ENCODE measurements at places on chromosomes 16 and 17.

GRCh38 chr16:56357765-56358322, 67.5 kb downstream of the AMFR start:
- no peak for DNase-seq

DNA sequence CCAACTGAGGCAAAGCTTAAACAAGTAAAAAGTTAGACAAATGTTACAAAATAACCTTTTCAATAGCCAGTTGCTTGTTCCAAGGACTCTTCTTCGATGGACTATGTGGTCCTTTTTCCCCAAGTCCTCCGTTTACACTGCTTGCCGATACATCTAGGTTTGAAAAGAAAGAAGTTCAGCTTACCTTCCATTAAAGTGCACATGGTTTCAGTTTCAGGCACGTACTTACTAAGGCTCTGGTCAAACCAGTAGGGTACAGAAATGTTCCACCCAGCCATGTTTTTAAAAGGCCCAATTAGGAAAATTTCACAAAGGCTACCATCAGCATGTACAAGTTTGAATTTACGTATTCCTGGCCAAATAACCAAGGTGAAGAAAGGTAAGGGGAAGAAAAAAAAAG, 2.1 kb downstream of the SRSF2 start:
- DNase-seq: no peak

DNA sequence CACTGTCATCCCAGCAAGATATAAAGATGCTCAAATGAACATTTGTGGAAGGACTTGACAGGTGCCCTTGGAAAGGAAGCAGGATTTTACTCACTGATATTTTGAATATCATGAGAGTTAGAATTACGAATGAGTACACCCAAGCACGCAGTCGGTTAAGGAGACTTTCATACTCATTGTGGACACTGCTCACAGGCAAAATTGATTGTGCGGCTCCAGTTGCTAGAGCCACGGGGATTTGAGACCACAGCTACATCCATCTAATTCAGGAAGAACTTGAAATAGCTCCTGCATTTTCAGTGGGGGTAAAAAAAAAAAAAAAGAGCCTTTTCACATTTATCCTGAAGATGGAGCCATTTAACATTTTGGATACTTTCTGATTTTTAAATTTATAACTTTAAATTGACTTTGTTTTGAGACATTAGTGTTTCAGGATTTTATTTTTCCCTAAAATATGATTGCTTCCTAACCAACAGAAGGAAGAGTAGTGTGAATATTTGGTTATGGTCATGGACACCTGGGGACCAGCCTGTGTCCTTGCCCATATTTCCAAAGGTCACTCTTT, 1080.1 kb upstream of the EEF2KMT start:
- no peak for DNase-seq

DNA sequence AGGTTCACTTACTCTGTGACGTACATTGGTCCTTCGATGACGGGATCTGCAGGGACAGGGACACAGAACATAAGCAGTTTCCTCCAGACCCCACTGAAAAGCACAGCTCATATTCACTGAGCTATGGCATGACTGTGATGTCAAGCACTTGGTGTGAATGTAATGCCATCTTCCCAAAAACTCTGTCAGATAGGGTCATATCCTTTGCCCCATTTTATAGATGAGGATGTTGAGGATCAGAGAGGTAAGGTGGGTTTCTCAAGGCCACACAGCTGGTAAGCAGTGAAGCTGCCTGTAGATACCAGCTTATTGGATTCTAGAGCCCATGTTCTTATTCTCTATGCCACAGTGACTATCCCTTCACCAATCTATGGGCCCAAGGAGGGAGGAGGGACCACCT, 2.5 kb downstream of the ERN2 start:
- DNase-seq: no peak

DNA sequence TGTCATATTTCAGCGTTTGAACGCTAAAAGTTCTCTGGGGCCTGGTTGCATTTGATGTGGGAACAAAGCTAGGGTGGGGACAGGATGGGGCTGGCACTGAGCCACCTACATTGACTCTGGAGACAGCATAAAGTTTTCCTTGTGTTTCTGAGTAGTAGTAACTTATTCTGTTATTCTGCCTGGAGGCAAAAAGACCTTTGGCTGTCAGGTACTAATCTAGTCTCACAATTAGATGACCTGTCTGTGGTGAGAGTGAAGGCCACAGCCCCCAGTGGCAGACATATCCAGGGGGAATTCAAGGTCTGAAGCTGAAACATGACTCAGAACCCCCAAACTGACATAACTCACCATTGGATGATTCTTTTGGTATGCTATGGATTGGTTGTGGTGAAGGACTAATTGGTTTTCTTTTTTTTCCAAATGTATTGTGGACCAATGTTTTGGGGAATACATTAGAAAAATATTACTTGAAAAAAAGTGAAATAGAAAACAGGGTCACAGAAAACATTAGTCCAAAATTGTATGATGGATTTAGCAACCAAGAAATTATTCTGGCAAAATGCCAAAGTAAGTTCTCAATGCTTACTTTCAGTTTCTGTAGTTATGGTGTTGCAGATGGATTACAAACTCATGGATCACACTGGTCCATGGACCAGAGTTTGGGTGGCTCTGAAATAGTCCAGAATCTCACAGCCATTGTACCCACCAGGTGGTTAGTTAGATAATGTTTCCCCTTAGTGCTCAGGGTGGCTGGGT, 10.5 kb upstream of the SALL1 start:
- no peak for DNase-seq

DNA sequence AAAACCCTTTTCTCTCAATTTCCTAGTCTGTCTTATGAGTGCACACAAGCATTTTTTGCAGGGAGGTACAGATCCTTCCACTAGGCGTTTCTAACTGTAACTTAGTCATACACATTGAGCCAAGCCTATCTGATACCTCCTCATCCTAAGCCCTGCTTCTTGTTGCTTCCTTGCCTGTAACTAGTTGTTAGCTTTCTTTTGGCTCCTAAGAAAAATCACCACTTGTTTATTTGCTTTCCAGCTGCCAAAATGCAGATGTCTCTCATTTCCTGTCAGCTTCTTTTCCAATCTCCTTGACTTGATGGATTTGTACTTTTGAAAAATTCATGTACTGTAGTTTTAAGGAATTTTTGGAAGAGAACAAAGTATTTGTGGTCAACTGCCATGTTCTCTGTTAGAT, 73.7 kb downstream of the TNRC6C start:
- DNase-seq: no peak

DNA sequence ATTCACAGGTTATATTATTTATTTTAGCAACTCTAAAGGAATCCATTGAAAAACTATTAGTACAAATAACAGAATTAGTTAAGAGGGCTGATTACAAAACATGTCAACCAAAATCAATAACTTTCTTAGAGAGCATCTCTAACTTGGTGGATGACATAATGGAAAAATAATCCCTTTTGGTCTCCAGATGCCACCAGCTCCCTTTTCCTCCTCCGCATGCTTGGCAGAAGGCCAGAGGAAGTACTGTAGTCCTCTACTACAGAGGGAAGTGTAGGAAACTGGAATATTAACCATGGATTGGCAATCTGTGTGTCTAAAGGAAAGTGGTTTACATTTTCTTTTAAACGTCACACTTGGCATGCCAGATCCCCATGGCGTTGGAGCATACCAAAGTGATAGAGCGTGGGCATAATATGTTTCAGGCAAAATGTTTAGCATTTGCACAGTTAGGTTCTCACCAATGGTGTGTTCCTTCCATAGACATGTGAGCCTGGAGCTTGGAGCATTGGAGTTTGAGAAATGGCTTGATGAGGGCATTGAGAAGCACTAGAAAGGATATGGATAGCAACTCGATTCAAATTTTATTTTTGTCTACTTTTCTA, 106.3 kb downstream of the PRKCB start:
- no peak for DNase-seq

- no peak for DNase-seq
Measured at GRCh38 chr17:80387071-80387470, 27.9 kb upstream of the ENDOV start.

DNA sequence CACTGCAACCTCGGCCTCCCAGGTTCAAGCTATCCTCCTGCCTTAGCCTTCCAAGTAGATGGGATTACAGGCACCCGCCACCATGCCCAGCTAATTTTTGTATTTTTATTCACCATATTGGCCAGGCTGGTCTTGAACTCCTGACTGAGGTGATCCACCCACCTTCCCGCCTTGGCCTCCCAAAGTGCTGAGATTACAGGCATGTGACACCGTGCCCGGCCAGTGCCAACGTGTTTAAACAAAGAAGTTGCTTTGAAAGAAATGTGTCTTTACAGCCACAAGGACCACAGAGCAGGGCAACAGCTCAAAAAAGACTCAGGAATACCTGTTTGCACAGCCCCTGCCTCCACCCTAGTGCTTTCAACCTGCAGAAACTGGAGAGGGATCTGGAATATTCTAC, 25.0 kb downstream of the ATPAF2 start:
- no peak for DNase-seq

DNA sequence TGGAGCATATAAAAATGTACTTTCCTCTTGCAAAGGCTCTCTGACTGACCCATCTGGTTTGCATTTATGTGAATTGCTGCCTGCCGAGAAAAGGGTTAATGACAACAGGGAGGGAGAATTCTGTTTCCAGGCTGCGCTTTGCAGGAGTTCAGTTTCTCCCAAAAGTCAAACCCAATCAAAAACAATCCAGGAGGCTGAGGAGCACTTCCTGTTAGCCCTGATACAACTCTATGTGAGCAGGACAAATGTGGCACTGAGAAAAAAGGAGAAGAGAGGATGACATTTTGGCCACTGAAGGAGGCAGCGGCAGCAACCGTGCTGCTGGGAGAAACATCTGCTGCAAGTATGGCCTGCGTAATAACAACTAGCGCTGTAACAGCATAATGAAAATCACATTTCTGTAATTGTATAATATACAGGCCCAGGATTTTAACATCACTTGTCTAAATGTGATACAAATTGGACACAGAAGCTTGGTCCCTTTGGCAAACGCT, 26.8 kb upstream of the ELAC2 start:
- no peak for DNase-seq

DNA sequence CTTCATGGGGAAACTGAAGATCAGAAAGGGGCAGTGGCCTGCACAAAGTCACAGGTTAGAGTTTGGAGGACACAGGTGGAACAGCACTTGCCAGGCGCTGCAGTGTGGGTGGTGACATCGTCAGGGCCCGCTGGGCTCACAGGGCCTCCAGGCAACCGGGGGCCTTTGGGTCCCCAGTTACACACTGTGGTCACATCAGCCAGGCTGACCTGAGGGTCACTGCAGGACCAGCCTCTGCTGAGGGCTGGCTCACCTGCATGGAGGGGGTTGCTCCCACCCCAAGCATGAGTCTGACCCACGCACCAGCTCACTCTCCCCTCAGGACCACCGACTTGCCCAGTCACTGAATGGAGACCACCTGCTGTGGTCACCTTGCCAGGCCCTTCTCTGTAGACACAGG, 17.0 kb downstream of the FOXN1 start:
- no peak for DNase-seq

DNA sequence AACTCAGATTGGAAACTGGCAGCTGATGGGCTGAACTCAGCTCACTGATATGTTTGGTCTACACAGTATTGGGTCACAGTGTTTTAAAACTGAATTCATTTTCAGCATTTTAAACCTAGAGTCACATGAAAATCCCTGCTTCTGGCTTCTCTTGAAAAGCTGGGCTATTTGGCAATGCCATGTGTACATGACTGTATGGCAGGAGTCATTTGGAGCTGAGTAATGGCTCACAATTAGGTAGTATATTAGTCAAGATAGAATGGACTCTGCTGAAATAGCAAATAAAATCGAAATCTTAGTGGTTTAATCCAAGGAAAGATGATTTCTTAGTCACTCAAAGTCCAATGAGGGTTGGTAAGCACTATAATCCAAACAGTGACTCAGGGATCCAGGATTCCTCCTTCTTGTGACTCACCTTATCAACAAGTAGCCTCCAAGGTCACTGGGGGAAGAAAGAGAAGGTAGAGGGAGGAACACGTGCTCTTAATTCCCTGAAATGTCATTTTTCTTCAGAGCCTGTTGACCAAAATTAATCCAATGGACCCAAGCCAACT, 13.9 kb upstream of the PMP22 start:
- DNase-seq: no peak

- no peak for DNase-seq
Measured at GRCh38 chr16:18796377-18796776, 5.0 kb downstream of the ARL6IP1 start.

GRCh38 chr16:85330694-85331188, 218.5 kb upstream of the CIBAR2 start:
- DNase-seq: no peak

DNA sequence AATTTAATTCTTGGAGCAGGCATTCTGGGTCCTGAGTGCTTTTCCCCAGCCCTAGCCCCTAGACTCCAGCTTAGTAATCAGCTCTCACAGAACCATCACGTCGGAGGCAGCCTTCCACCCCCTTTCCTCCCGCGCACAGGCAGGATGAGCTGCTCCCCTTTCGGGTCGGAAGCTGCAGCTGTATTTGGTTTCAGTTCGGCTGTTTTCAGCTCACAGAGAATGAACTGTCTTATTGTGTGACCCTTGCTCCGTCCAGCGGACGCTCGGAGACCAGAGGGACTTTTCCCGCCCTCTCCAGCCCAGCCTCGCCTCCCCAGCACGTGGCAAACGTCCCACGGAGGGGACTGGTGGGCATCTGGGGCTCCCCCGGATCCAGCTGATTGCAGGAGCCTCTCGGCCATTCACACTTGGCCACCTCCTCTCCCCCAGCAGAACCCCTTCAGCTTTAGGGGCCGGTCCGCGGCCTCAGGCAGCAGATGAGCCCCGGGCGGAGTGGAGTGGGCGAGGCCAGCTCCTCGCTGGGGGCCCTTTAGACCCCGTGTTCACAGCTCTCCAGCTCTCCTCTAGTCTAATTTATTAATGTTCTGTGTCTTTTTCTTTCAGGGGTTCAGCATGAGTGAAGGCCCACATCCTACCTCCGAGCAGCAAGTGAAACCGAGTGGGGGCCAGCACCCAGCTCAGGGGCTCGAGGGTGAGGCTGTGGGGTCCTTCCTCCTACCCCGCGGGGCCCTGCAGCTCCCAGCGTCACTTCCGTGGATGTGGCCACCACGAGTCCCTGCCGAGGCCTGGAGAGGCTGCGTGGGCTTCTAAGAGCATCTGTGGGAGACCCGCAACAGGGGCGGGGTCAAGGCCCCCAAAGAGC, 863 bp upstream of the UTS2R start:
- no peak for DNase-seq

DNA sequence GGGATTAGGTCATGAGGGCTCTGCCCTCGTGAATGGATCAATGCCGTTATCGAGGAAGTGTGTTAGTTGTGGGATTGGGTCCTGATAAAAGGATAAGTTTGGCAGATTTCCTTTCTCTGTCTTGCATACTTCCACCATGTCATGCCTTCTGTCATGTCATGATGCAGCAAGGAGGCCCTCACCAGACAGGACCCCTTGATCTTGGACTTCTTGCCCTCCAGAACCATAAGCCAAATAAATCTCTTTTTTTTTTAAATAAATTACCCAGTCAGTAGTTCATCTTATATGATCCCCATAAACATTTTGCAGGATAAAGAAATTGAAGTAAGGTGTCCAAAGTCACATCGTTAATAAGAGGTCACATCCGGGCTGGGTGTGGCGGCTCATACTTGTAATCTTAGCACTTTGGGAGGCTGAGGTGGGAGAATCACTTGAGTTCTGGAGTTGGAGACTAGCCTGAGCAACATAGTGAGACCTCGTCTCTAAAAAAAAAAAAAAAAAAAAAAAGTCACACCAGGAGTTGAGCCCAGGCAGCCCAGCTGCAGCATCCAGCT, 25.2 kb downstream of the HEXIM2 start:
- no peak for DNase-seq

- no peak for DNase-seq
Measured at GRCh38 chr17:15237106-15237425, 28.1 kb downstream of the PMP22 start.

GRCh38 chr17:78774453-78774852, 7.6 kb downstream of the CYTH1 start:
- DNase-seq: no peak

Measured in stimulated activated CD4-positive, alpha-beta T cell treated with anti-CD3 and anti-CD28 coated beads, Interleukin-2, amount 100 ng/mL, for 48 hours (primary cell).